ENCODE measurements at places on chromosomes 2 and 18. TPM values are rescaled to one million over a fixed set of nuclear protein-coding genes. Genes with fewer than 3 reads are reported as not detected.

MAP4K4 gene
- total RNA-seq: 147 TPM

LOXL3 gene
- total RNA-seq: 24.9 TPM

IL36A gene
- total RNA-seq: not detected

NFE2L2 gene
- 155 TPM for total RNA-seq

KLHL29 gene
- total RNA-seq: 24.4 TPM

BCS1L gene
- total RNA-seq: 30.2 TPM

CAPN13 gene
- 1.1 TPM for total RNA-seq

SULT1C2 gene
- total RNA-seq: not detected

IHH gene
- 1.6 TPM for total RNA-seq

- no peaks in the 10 kb centered on the region for H3K36me3 ChIP-seq
- no peak for DNase-seq
- no peak overlapping the region for H3K27ac ChIP-seq
Observed at GRCh38 chr2:3651691-3652648, 6.0 kb upstream of the ALLC start.

GRCh38 chr2:9472511-9472910 lies 1.8 kb upstream of the IAH1 start:
- H3K27me3 ChIP-seq: no peaks in the 10 kb centered on the region
- peaks cover 4% of the 10 kb centered on the region for H3K36me3 ChIP-seq
- no peak overlapping the region for H3K4me3 ChIP-seq
- DNase-seq: no peak

DNA sequence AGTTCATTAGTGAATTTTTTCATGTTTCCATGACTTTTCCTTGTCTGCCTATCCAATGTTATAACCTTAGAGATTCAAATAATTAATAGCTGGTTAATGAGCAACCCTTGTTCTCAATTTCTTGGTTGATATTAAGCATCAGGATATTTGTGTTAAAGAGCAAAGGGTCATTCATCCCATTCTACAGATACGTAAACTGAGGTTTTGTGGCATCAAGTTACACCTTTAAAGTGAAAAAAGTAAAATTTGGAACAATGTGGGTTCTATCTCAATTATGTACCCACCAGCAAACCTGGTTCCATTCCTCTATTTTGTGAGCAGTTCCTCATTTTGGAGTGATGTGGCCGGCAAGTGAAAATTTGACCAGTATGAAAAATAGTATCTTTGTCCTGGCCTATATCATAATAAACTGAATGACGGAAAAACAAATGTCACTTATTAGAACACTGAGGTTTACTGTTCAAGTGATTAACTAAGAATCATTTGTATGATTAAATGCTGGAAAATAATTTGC lies 220.5 kb upstream of the ATP5MC3 start:
- no peak for DNase-seq
- H3K27ac ChIP-seq: no peak overlapping the region
- no peaks in the 10 kb centered on the region for H3K36me3 ChIP-seq
- no peak overlapping the region for H3K4me3 ChIP-seq
- H3K4me1 ChIP-seq: no peaks in the 10 kb centered on the region
- H3K27me3 ChIP-seq: no peaks in the 10 kb centered on the region

DNA sequence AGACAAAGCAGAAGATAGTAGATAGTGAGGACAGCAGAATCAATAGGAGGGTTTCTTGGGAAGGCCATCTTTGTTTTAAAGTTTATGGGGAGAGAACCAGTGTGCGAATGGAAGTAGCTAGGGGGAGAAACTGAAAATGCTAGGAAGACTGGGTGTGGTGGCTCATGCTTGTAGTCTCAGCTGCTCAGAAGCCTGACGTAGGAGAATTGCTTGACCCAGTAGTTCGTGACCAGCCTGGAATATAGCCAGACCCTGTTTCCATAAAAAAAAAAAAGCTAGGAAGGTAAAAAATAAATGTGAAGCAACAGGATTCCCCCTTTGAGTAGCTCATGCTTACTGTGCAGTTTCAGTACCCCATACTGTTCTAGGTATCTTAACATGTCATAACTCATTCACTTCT lies 19.2 kb upstream of the DRC1 start:
- H3K27me3 ChIP-seq: no peaks in the 10 kb centered on the region
- no peak for DNase-seq
- no peak overlapping the region for H3K4me3 ChIP-seq
- no peak overlapping the region for H3K27ac ChIP-seq
- no peaks in the 10 kb centered on the region for H3K36me3 ChIP-seq
- H3K4me1 ChIP-seq: no peaks in the 10 kb centered on the region

DNA sequence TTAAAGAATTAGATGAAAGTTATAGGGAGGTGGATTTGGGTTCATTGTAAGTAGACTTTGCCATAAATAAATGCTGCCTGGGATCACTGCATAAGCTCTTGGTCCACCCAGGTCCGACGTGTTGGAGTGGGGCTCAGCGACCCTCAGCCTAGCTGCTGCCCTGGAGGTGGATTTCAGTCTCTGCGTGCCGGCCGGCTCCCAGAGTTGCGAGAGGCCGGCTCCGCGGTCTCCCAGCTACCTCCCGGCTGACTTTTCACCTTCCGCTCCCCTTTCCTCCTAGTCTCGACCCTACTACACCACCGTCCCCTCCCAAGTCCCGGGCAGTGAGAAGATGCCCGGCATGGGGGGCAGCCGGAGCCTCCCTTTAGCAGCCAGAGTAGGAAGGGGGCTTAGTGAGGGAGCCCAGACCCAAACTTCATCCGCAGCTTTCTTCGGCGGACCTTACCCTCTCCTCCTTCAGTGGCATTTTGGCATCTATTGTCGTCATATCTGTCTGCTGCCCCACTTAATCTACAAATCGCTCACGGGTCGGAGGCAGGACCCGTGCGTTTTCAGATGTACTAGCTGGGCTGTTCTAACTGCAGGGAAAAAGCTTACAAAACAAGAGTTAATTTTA lies 8.1 kb downstream of the EMX1 start:
- no peaks in the 10 kb centered on the region for H3K36me3 ChIP-seq
- no peak for DNase-seq
- H3K27ac ChIP-seq: no peak overlapping the region
- H3K4me3 ChIP-seq: no peak overlapping the region

DNA sequence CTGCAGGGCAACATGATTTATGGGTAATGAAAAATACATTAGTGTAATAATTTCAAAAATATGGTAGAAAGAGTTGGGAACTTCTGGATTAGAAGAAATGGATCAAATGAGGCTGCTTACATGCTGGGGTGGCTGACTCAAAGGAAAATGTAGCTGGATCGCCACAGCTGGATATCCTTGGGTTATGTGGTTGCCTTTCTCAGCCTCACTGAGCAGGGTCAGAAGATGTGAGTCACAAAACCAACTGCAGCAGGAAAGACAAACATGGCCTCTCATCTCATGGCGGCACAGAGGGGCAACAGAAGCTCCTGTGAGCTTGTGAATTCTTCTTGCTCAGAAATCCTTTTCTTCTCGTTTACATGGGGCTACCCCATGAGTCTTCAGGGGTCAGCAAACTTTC lies 317.1 kb upstream of the SPRED2 start:
- no peak for DNase-seq
- no peak overlapping the region for H3K27ac ChIP-seq
- no peak overlapping the region for H3K4me3 ChIP-seq
- no peaks in the 10 kb centered on the region for H3K36me3 ChIP-seq

DNA sequence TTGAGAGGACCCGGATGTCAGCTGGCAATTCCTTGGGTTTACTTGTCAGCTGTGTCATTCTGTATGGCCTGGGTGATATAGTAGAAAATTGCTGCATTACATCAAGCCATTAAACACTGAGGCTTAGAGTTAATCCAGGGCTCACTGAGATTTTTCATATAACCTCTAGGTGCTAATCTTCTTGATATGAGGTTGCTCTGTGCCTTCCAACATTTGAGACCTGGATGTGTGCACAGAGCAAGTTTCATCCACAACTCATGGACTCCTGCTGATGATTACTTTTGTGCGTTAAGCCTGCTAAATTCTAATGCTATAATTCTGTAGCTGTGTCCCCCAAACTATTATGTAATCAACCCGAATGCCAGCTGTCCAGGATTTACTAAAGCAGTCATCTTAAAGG lies 178.4 kb upstream of the CDH20 start:
- H3K27me3 ChIP-seq: no peaks in the 10 kb centered on the region
- DNase-seq: no peak
- no peak overlapping the region for H3K4me3 ChIP-seq
- H3K27ac ChIP-seq: no peak overlapping the region
- H3K36me3 ChIP-seq: no peaks in the 10 kb centered on the region

DNA sequence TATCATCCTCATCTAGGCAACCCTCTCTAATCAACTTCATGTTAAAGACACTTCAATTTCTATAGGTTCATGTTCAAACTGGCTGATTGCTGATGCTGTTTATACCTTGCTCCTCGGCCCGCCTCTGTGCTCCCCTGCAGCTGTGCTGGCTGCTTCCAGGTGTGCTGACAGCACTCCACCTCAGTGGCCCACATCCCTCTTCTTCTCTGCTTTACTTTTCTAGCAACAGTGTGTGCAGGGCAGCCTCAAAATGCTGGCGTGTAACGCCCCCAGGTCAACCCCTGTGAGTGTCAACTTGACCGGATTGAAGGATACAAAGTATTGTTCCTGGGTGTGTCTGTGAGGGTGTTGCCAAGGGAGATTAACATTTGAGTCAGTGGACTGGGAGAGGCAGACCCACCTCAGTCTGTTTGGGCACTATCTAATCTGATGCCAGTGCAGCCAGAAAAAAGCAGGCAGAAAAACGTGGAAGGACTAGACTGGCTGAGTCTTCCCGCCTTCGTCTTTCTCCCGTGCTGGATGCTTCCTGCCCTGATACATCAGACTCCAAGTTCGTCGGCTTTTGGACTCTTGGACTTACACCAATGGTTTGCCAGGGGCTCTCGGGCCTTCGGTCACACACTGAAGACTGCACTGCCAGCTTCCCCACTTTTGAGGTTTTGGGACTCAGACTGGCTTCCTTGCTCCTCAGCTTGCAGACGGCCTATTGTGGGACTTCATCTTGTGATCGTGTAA lies 94.7 kb downstream of the COL6A3 start:
- H3K27me3 ChIP-seq: no peaks in the 10 kb centered on the region
- H3K36me3 ChIP-seq: no peaks in the 10 kb centered on the region
- H3K27ac ChIP-seq: peak overlapping the region; percentile 11
- H3K4me1 ChIP-seq: peaks cover 83% of the 10 kb centered on the region
- no peak for DNase-seq

- H3K4me1 ChIP-seq: peaks cover 6% of the 10 kb centered on the region
- H3K36me3 ChIP-seq: no peaks in the 10 kb centered on the region
- no peak overlapping the region for H3K4me3 ChIP-seq
Observed at GRCh38 chr2:85173909-85174308, 40.7 kb downstream of the TCF7L1 start.

DNA sequence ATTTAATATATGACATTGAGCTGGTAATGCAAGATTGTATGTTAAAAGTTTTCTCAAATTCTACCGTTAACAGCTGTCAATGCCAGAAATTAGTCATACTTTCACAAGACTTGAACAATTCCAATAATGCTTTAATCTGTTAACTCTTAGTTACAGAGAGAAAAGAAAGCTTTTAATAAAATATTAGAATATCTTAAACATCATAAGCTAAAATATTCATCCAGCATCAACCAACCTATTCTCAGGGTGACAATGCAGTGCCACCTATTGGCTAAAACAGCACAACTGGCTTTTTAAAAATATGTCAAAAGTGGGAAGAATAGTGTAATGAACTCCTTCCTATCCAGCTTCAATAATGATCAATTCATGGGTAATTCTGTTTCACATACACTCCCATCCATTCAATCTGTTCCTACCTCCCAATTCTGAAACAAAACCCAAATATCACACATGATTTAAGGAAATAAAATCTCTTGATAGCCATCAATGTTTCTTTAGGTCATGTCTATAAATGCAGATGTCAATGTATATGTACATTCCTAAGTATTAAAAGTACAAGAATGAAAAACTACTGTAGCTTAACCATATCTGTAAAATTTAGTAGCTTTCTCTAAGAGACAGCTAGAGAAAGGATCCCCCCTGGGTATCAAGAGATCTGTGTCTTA lies 79.8 kb upstream of the CCDC141 start:
- no peaks in the 10 kb centered on the region for H3K4me1 ChIP-seq
- no peak for DNase-seq
- no peaks in the 10 kb centered on the region for H3K36me3 ChIP-seq

DNA sequence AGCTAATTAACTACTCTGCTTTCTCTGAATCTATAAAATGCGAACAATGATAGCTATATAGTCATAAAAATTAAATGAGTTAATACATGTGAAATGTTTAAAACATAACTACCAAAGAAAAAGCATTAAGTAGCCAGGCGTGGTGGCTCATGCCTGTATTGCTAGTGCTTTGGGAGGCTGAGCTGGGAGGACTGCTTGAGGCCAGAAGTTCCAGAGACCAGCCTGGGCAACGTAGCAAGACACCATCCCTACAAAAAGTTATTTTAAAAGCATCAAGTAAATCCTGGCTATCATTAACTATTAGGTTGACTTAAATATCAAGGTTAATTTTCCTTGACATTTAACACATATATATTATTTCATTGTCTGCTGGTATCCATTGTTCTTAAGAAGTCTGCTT lies 152.4 kb downstream of the NBAS start:
- H3K4me3 ChIP-seq: no peak overlapping the region
- no peak for DNase-seq
- H3K27ac ChIP-seq: no peak overlapping the region

- no peak for DNase-seq
- no peak overlapping the region for H3K27ac ChIP-seq
Observed at GRCh38 chr2:229566370-229566769, 148.0 kb downstream of the DNER start.

- H3K27ac ChIP-seq: no peak overlapping the region
- H3K27me3 ChIP-seq: no peaks in the 10 kb centered on the region
- no peaks in the 10 kb centered on the region for H3K36me3 ChIP-seq
- no peak overlapping the region for H3K4me3 ChIP-seq
Observed at GRCh38 chr2:198214114-198214596, 409.8 kb downstream of the PLCL1 start.

- peak within 1 kb of the TSS; percentile 48 for H3K27ac ChIP-seq
- H3K4me1 ChIP-seq: peaks cover 11% of the 10 kb centered on the region
- no peaks in the 10 kb centered on the region for H3K36me3 ChIP-seq
- peak within 1 kb of the TSS; percentile 87 for H3K4me3 ChIP-seq
- H3K27me3 ChIP-seq: no peaks in the 10 kb centered on the region
- peak; percentile 92 for DNase-seq
Observed at GRCh38 chr2:237966565-237967462, at the start of gene UBE2F. TSS of gene UBE2F (plus strand) at chr2:237967014. CDS start at chr2:237973108, 6,094 bp downstream.

- H3K36me3 ChIP-seq: no peaks in the 10 kb centered on the region
- no peak overlapping the region for H3K4me3 ChIP-seq
- H3K4me1 ChIP-seq: no peaks in the 10 kb centered on the region
- H3K27ac ChIP-seq: no peak overlapping the region
- no peaks in the 10 kb centered on the region for H3K27me3 ChIP-seq
Observed at GRCh38 chr2:145079641-145080040, 559.7 kb upstream of the ZEB2 start.

GRCh38 chr2:232431705-232432590 lies 24.0 kb upstream of the ALPI start:
- H3K36me3 ChIP-seq: no peaks in the 10 kb centered on the region
- DNase-seq: no peak
- H3K4me1 ChIP-seq: no peaks in the 10 kb centered on the region
- no peaks in the 10 kb centered on the region for H3K27me3 ChIP-seq

- H3K4me1 ChIP-seq: peaks cover 10% of the 10 kb centered on the region
- H3K36me3 ChIP-seq: no peaks in the 10 kb centered on the region
- no peak overlapping the region for H3K27ac ChIP-seq
- no peak overlapping the region for H3K4me3 ChIP-seq
Observed at GRCh38 chr2:162106146-162106551, 32.1 kb upstream of the DPP4 start.

GRCh38 chr18:47595831-47596501 lies 334.5 kb downstream of the SMAD2 start:
- H3K4me1 ChIP-seq: no peaks in the 10 kb centered on the region
- H3K27me3 ChIP-seq: no peaks in the 10 kb centered on the region
- no peak for DNase-seq
- H3K36me3 ChIP-seq: no peaks in the 10 kb centered on the region

- no peak overlapping the region for H3K27ac ChIP-seq
- no peaks in the 10 kb centered on the region for H3K36me3 ChIP-seq
- H3K27me3 ChIP-seq: no peaks in the 10 kb centered on the region
- H3K4me1 ChIP-seq: no peaks in the 10 kb centered on the region
- no peak overlapping the region for H3K4me3 ChIP-seq
Observed at GRCh38 chr2:232393556-232393955, 13.1 kb upstream of the ALPG start.
